ENCODE measurements at places on chromosomes 5 and 9.

DNA sequence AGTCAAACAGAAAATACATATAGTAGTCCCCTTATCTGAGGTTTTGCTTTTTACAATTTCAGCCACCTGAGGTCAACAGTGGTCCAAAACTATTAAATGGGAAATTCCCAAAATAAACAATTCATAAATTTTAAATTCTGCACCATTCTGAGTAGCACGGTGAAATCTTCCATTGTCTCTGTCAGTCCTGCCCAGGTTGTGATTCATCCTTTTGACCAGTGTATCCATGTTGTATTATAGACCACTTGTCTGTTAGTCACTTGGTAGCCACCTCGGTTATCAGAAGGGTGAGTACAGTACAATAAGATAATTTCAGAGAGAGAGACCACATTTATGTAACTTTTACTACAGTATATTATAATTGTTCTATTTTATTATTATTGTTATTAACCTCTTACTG lies 2.8 kb downstream of the CCDC152 start:
- peak; percentile 41 for DNase-seq

DNA sequence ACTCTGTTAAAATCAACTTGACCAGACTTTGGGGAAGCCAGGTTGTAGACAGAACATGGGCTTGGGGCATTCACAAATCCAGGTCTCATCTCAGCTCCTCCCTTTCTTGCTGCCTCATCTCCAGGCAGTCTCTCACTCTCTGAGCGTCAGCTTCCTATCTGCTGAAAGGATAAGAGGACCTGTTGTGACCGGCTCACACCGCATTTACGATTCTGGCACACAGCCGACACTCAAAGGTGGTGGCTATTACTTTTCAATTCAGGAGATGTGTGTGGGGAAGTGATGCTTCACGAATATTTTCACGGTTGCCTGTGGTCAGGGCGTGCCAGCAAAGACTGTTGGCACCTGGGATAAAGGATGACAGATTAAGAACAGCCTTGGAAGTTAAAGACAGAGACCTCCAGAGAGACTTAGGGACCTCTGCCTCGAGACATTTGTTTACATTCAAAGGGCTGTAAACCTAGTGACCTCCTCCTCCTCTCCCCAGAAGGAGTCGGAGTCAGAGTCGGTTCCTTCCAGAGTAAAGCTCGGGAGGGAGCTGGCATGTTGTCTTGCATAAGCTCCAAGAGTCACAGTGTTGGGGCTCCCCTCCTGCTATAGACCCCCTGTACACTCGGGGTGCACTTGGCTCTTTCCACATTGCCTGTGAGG lies 83.2 kb downstream of the AK8 start:
- peak; percentile 31 for DNase-seq

DNA sequence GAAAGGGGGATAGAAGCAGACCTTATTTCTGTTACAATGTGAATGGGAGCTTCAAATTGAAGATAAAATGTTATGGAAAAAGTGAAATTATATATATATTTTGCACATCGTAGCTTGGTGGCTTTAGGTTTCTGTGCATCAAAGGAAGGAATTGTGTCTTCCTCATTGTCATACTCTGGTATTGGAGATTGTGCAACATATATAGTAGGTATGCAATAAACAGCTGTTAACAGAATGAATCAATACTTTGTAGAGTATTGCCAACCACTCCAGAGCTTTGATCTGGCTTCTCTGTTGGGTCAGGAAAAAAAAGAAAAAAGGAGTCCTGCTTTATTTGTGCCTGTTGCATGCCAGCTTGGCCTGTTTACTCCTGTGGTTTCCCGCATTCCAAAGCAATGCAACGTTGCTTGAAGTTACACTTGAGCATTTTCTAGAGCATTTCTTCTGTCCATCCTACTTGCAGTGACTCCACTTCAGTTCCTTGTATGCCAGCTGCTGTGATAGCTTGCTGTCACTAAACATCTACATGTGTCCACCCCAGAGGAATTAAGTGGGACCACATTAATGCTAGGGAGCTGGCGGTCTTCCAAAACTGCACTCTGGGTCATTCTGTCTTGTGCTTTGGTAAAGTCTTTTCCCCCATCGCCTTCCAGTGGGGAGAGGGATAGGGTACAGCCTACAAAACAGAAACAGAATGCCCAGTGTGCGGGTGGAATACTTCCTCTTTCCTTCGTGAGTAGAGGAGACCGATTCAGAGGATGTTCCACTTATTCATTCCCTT lies 62.0 kb upstream of the MEF2C start:
- no peak for DNase-seq

GRCh38 chr5:33934176-33934575 lies 2.0 kb upstream of the RXFP3 start:
- DNase-seq, result no peak

DNA sequence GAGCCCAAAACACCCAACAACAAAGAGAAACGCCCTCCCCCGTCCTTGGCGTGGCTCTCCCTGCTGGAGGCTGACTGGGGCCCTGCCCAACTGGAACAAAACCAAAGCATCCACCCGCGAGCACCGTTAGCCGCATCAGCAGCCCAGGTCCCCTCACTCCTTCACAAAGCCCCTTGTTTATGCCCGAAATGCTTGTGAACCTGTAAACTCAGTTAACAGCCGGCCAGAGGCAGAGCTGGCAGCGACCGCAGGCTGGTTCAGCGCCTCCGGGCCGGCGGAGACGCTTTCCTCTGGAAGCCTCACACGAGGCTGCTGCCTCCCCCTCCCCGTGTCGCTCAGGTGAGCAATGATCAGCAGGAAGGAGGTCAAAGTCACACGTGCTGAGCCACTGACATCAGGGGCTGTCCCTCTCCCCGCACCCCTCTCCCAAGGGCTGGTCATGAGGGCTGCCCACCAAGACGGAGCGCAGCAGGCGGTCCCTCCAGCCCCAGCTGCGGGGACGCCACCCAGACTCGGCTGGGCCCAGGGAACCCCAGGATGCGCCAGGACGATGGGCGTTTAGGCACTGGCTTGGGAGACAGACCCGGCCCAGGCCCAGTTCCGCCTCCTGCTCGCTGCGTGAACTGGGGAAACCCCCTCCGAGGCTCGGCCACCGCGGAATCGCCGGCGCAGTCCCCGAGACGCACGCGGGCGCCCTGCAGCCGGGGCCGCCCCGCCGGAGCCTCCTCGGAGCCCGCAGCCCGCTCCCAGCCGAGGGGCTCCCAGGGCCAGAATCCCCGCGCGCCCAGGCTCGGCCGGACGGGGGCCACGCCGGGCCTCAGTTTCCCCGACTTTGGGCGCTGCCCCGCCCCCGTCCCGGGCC lies 563 bp downstream of the SNAPC4 start:
- peak; percentile 16 for DNase-seq

GRCh38 chr5:78335976-78336375 lies 24.4 kb upstream of the SCAMP1 start:
- DNase-seq, result no peak

- DNase-seq, result no peak
These were observed 29.4 kb upstream of the N4BP3 start for GRCh38 chr5:178083922-178084321.

GRCh38 chr5:175309218-175309810 lies 134.7 kb downstream of the DRD1 start:
- no peak for DNase-seq

GRCh38 chr5:157193699-157194424 lies 13.2 kb downstream of the ITK start:
- no peak for DNase-seq

DNA sequence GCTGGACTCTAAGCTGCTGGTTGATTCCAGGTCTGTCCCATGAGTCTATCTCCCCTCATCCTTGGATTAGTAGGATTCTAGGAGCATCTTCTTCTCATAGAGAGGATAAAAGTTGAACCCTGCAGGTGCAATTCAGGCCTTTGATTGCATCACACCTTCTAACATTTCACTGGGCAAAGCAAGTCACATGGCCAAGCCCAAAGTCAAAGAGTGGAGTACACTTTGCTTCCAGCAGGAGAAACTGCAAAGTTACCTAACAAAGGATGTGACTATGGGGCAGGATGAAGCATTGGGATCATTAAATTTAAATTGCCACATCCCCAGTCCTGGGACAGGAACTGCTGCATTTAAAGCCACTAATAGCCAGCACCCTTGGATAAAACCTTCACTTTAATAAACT lies 51.0 kb upstream of the EGFLAM start:
- DNase-seq, result peak; percentile 39

- DNase-seq, result no peak
These were observed 14.3 kb downstream of the GAPT start for GRCh38 chr5:58505502-58505901.

DNA sequence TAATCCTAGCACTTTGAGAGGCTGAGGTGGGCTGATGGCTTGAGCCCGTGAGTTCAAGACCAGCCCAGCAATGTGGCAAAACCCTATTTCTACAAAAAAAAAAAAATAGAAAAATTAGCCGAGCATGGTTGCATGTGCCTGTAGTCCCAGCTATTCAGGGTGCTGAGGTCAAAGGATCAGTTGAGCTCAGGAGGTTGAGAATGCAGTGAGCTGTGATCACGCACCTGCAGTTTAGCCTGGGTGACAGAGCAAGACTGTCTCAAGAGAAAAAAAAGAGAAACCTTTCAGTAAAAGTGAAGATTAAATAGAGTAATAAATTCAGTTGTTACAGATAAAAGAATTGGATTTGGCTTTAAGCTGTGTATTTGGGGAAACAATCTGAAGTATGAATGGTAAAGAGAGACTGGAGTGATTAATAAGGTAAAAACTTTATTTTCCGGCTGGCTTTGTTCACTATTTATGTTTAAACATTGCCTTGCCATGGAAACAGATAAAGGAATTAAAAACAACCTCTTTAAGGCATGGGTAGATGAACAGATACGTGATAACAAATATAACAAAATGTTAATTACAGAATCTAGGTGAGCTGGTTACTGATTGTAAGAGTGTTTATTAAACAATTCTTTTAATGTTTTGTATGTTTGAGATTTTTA lies 56.0 kb upstream of the PCAT7 start:
- DNase-seq, result no peak

- no peak for DNase-seq
These were observed 104.1 kb upstream of the BASP1 start for GRCh38 chr5:17113174-17113958.

DNA sequence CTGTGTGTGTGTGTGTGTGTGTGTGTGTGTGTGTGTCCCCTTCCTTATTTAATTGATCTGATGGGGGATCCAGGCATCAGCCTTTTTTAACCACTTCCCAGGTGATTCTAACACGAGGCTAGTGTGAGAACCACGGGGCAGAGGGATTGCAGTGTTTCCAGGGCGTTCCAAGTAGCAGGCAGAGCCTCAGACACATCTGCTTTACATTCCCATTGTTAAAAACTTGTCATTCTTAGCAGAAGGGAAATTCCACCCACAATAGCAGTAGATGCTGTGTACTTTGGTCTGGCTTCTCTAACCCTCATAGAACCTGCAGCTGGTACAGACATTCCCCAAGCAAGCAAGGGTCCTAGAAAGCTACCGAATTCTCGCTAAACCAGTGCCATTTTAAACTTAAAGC lies 81.9 kb upstream of the SLC30A5 start:
- no peak for DNase-seq

DNA sequence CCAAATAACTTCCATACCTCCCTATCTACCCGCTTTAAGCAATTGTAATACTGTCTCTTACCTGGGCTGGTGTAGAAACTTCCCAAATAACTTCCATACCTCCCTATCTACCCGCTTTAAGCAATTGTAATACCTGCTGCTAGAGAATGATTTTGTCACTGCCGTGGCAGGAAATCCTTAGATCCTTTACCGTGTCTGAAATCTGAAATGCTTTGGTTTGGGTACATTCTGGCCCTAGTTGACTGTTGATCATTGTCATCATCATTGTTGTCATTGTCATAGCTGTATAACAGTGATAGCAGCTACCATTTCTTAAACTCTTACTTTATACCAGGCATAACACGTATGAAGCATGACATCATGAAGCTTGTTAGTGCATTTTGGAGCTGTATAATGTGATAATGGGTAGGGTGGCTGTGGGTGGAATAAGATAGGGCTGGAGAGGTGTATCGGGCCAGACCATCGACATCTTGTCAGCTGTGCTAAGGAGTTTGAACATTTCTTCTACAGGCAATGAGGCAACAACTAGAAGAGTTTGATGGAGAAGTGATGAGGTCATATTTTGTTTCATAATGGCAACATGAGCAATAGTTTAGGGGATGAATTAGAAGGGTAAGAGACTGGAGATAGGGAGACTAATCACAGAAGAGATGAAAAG lies 15.7 kb downstream of the PIP5K1B start:
- DNase-seq, result no peak

DNA sequence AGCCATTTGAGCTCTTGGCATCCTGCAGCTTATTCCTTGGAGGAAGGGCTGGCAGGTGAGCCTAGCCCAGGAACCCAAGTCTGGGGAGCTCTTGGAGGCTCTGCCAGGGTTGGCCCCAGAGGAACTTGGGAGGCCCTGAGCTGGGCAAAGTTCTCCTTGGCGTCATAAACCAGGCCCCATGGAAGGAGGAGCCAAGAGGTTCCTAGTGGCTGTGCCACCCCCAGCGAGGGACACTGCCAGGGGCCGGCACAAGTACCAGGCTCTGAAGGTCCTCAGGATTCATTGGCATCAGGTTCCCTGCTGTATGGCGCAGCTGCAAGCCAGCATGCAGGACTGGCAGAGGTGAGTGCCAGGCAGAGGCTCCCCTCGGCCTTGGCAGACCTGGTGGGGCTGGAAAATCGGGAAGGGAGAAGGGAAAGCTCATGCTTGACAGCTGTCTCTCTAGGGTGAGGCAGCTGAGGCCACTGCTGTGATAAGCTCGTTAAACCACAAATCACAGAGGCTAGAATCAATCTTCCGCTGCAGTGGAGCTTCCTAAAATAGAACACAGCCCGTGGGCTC lies 54.6 kb upstream of the SYNPO start:
- no peak for DNase-seq

- DNase-seq, result no peak
These were observed 9.5 kb upstream of the HAND1 start for GRCh38 chr5:154487541-154487940.

GRCh38 chr9:21965401-21965951 lies 28.7 kb downstream of the CDKN2A start:
- DNase-seq, result no peak

- DNase-seq, result peak; percentile 11
These were observed 314.3 kb downstream of the EBF1 start for GRCh38 chr5:158785397-158785796.

DNA sequence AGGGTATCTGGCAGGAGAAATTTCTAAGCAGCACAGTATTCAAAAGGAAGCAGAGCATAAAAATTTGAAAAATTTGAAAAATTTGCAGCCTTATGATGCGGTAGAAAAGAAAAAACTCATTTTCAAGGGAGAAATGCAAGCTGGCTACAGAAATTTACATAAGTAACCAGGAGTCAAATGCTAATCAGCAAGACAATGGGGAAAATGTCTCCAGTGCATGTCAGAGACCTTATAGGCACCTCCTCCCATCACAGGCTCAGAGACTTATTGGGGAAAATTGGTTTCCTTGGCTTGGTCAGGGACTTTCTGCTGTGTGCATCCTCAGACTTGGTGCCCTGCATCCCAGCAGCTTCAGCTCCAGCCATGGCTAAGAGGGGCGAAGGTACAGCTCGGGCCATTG lies 35.8 kb downstream of the IZUMO3 start:
- no peak for DNase-seq

GRCh38 chr9:93665128-93665636 lies 88.8 kb downstream of the PHF2 start:
- no peak for DNase-seq

DNA sequence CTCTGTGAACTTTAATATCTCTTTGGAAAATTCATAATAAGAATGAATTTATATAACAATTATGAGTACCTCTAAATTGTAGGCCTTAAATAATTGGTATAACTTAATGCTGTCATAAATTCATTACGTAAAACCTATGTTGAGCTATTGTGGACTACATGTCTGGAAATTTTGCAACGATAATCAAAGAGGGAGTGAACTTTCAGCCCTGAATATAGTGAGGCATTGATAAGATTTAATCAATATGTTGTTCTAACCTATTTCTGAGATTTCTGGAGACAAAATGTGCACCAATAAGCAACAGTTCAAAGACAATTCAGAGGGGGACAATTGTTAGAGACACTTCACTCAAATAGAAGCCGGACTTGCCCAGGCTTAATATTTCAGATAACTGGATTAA lies 499.4 kb downstream of the ELAVL2 start:
- no peak for DNase-seq
